ENCODE measurements at places on chromosomes 12 and 14.

GRCh38 chr14:38904959-38905358, 198.1 kb downstream of the SEC23A start:
- DNase-seq, result no peak

GRCh38 chr12:123199936-123200335, 33.0 kb downstream of the MPHOSPH9 start:
- DNase-seq, result no peak

DNA sequence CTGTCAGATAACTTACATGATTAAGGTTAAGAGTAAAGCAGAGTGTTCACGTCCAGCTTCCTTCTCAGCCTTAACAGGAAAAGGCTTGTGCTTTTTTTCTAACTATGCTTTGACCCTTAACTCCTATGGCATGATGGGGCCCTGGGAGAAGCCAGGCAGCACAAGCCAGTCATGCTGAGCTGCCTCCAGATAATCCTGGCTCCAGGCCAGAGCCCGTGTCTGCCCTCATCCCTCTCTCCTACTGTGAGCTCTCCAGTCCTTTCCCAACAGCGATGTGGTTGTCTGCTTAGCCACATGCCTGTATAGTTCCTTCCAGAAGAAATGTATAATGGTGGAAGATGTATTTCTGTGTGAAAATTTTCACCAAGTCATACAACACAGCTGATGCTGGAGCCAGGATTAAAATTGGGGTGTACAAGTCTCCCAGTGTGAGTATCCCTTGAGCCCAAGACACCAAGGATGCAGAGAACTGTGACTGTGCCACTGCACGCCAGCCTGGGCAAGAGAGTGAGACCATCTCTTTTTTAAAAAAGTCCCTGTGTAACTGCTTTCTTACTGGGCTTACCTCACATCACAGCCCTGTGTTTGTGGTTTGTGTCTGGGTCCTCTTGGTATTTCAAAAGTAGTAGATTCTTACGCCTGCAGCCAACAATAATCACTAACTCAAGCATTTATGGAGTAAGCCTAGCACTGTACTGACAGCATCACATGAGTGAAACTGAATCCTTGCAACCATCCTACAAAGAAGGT, 7.9 kb upstream of the ITFG2 start:
- DNase-seq, result peak; percentile 20

GRCh38 chr12:2214411-2214810, 161.6 kb downstream of the CACNA1C start:
- DNase-seq, result no peak

- no peak for DNase-seq
Measured at GRCh38 chr12:83074358-83074894, 387.7 kb downstream of the TMTC2 start.

DNA sequence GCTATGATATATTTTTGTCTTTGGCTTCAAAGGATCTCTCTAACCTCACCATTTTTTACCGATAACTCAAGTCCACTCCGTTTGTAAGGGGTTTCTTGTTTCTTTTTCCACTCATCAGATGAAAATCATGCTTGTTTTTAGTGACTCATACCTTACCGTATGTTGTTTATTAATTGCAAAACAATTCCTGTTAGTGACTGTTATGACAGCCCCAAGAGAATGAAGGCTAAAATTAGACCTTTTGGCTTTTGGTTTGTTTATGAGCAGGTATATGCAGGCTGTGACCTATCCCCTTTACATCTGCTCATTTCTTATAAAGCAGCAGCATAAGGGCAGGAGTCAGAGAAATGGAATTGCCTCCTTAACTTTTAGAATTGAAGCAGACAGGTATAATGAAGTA, 319.8 kb downstream of the CEP128 start:
- no peak for DNase-seq

DNA sequence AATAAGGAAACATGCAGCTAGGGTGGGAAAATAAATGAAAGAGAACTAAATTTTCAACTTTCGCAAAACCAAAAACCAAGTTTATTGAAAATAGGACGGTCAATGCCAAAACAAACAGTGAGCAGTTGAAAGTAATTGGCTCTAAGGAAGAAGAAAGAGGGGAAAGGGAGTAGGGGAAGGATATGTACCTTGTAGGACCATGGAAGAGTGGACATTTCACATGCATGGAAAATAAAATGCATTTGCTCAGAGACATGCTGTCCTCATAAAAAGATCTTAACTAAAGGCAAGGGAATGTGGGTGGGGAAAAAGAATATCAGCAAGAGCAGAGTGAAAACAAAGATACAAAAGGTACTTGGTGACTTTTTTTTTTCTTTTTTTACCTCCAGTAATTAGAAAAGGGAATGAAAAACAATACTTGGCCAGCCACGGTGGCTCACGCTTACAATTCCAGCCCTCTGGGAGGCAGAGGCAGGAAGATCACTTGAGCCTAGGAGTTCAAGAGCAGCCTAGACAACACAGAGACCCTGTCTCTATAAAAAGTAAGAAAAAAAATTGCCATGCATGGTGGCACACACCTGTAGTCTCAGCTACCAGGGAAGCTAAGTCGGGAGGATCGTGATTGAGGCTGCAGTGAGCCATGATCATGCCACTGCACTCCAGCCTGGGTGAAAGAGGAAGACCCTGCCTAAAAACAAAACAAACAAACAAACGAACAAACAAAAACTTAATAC, 6.6 kb downstream of the TXNDC16 start:
- DNase-seq, result no peak

- no peak for DNase-seq
Measured at GRCh38 chr12:79648881-79649280, 41.9 kb downstream of the PAWR start.

GRCh38 chr14:96272777-96273473, 16.9 kb downstream of the BDKRB1 start:
- DNase-seq, result no peak

- DNase-seq, result no peak
Measured at GRCh38 chr12:56955631-56956256, 1.7 kb downstream of the RDH16 start.

GRCh38 chr12:20000229-20000849, 368.0 kb upstream of the PDE3A start:
- DNase-seq, result no peak
